CD4-positive, CD25-positive, alpha-beta regulatory T cell (primary cell): ENCODE measurements at places on chromosomes 7 and 10. TPM values are rescaled to one million over a fixed set of nuclear protein-coding genes. Genes with fewer than 3 reads are reported as not detected.

DNA sequence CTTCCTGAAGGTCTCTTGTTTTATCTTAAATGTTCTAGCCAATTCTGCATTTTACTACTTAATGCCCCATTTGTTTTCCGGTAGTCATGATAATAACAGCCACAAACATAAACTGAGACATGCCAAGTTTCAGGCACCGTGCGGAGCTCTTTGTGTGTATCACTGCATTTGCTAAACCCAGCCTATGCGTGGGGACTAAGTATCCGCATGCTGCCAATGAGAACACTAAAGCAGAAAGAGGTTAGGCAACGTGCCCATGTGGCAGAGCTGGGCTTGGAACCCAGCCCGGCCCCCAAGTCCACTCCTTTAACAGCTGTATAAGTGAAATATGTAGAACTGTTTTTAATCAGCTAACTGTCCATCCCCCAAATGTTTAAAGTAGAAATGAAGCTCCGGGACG lies 54.1 kb downstream of the SLIT1 start:
- H3K27ac ChIP-seq, result no peak overlapping the region
- no peak overlapping the region for H3K4me3 ChIP-seq
- no peaks in the 10 kb centered on the region for H3K36me3 ChIP-seq
- no peak for DNase-seq
- no peaks in the 10 kb centered on the region for H3K4me1 ChIP-seq
- H3K27me3 ChIP-seq, result peaks cover 2% of the 10 kb centered on the region

DNA sequence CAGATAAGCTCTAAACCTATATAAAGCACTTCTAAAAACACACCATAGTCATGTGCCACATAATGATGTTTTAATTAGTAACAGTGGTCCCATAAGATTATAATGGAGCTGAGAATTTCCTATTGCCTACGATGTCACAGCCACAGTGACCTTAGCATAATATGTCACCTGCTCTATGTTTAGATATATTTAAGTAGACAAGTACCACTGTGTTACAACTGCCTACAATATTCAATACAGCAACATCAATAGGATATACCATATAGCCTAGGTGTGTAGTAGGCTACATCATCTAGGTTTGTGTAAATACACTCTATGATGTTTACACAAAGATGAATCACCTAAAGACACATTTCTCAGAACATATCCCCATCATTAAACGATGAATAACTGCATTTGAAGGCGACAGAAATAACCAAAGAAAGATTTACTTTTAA lies 24.5 kb downstream of the GPR22 start:
- no peak for DNase-seq
- no peaks in the 10 kb centered on the region for H3K4me1 ChIP-seq
- H3K27ac ChIP-seq, result no peak overlapping the region
- no peak overlapping the region for H3K4me3 ChIP-seq
- peaks cover 4% of the 10 kb centered on the region for H3K36me3 ChIP-seq

Gene CALHM3
- not detected for total RNA-seq

- no peak for DNase-seq
- H3K27me3 ChIP-seq, result no peaks in the 10 kb centered on the region
- no peaks in the 10 kb centered on the region for H3K4me1 ChIP-seq
- H3K36me3 ChIP-seq, result no peaks in the 10 kb centered on the region
- no peak overlapping the region for H3K27ac ChIP-seq
- H3K4me3 ChIP-seq, result no peak overlapping the region
Measured at GRCh38 chr10:27950242-27950564, 48.7 kb downstream of the ODAD2 start.

Gene GBX1
- not detected for total RNA-seq

DNA sequence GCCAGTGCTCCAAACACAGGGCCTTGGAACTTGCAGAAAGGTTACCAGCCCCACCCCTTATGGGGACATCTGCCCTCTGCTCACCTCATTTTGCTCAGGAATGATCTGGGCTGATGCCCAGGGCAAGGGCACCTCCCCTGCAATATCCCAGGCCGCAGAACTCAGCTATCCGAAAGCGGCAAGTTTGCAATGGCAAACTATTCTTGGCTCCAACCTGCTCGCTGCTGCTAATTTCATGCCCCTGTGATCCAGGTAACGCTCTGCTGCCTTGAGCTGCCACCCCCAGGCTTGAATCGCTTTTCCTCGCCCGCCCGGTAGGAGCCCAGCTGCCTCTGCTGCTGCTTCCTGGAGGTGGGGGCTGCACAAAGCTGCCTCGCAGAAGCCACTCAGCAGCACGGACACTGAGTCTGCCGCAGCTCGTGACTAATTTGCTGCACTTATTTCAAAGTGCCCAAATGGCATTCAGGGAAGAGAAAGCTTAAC lies 18.2 kb downstream of the SLC29A3 start:
- no peaks in the 10 kb centered on the region for H3K27me3 ChIP-seq
- DNase-seq, result no peak
- peaks cover 3% of the 10 kb centered on the region for H3K36me3 ChIP-seq
- H3K27ac ChIP-seq, result no peak overlapping the region
- H3K4me1 ChIP-seq, result no peaks in the 10 kb centered on the region

- no peak overlapping the region for H3K4me3 ChIP-seq
- no peaks in the 10 kb centered on the region for H3K27me3 ChIP-seq
- H3K27ac ChIP-seq, result no peak overlapping the region
- DNase-seq, result no peak
Measured at GRCh38 chr7:128783143-128783861, 7.7 kb upstream of the OPN1SW start.

Gene H2BK1
- 3.8 TPM for total RNA-seq

DNA sequence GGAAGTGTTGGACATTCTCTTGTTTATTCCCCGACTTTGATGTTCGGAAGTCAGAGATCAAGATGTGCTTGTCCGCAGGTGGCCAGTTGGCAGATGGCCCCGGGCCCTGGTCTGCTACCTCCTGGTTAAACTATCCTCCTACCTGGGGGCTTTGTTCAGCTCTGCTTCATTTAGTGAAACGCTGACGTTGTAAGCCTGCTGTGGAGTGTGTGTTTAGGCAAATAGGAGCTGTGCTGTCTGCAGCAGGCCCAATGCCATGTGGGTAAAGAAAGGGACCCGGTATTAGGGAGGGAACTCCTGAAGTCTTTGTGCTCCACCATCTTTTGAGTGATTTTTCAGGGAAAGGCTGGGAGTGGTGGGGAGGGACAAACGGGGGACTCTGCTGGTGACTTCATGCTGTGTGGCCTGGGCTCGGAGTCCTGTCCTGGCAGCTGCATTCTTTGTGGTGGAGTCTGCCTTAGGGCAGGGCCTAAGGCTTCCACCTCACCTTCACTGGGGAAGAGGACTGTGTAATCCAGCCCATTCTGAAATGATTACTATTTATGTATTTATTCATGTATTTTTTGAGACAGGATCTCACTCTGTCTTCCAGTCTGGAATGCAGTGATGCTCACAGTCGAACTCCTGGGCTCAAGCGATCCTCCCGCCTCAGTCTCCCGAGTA lies 171.1 kb upstream of the KLF6 start:
- H3K27ac ChIP-seq, result no peak overlapping the region
- no peaks in the 10 kb centered on the region for H3K36me3 ChIP-seq
- no peaks in the 10 kb centered on the region for H3K4me1 ChIP-seq
- DNase-seq, result no peak
- no peak overlapping the region for H3K4me3 ChIP-seq
- H3K27me3 ChIP-seq, result no peaks in the 10 kb centered on the region

- H3K27me3 ChIP-seq, result no peaks in the 10 kb centered on the region
- no peak overlapping the region for H3K4me3 ChIP-seq
- no peak for DNase-seq
Measured at GRCh38 chr7:93293229-93293628, 61.1 kb downstream of the VPS50 start.

DNA sequence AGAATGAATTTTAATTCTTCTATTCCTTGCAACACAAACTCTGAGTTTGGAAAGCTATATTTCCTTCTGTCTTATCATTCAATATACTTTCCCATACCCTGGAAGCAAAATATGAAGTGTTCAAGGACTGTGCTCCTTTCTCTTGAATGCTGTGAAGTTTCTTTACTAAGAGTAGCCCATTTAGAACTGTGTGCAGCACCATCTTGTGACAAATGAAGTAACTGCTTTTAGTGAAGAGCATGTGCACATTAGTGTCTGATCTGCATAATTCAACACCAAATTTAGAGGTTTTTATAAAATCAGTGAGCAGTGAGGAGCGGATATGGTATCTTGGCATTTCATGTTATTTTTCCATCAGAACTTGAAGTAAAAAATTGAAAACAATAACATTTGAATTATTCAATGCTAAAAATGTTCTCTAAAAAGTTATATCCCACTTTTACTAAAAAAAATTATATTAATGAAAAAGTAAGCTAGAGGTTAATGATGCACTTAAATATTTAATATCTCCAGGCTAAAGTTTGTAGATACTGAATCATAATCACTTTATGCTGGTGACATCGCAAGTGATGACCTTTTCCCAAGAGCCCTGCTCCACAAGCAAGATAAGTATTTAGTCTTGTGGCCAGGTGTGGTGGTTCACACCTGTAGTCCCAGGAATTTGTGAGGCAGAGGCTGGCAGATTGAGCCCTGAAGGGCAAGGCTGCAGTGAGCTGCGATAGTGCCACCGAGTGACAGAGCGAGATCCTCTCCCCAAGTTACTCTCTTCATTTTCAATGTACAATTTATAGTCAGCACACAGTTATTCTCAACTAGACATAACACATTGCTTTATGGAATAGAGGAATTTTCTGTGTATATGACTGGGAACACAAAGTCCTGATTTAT lies 108.8 kb upstream of the PCLO start:
- no peaks in the 10 kb centered on the region for H3K27me3 ChIP-seq
- no peak overlapping the region for H3K4me3 ChIP-seq
- DNase-seq, result no peak

- no peak for DNase-seq
- peaks cover 20% of the 10 kb centered on the region for H3K4me1 ChIP-seq
- H3K36me3 ChIP-seq, result peaks cover 3% of the 10 kb centered on the region
Measured at GRCh38 chr10:102392306-102392705, 3.2 kb upstream of the NFKB2 start.

Gene MIOS
- 40.0 TPM for total RNA-seq

- no peaks in the 10 kb centered on the region for H3K27me3 ChIP-seq
- no peaks in the 10 kb centered on the region for H3K4me1 ChIP-seq
- DNase-seq, result no peak
- H3K4me3 ChIP-seq, result no peak overlapping the region
Measured at GRCh38 chr10:77297393-77297739, 340.2 kb downstream of the KCNMA1 start.

DNA sequence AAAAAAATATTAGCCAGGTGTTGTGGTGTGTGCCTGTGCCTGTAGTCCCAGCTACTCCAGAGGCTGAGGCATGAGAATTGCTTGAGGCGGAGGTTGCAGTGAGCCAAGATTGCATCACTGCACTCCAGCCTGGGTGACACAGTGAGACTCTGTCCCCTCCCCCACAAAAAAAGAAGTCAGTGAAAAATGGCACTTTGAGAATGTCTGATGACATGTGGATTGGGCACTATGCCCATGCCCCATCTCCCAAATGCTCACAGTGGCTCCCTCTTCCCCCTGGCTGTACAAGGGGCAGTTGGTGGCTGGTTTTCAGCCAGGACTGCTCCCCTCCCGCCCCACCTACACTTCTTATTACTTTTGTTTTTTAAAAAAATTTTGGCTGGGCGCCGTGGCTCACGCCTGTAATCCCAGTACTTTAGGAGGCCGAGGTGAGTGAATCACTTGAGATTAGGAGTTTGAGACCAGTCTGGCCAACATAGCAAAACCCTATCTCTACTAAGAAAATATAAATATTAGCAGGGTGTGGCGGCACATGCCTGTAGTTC lies 26.1 kb downstream of the IL15RA start:
- H3K4me1 ChIP-seq, result no peaks in the 10 kb centered on the region
- H3K27ac ChIP-seq, result no peak overlapping the region
- H3K4me3 ChIP-seq, result no peak overlapping the region
- H3K27me3 ChIP-seq, result no peaks in the 10 kb centered on the region
- DNase-seq, result no peak

DNA sequence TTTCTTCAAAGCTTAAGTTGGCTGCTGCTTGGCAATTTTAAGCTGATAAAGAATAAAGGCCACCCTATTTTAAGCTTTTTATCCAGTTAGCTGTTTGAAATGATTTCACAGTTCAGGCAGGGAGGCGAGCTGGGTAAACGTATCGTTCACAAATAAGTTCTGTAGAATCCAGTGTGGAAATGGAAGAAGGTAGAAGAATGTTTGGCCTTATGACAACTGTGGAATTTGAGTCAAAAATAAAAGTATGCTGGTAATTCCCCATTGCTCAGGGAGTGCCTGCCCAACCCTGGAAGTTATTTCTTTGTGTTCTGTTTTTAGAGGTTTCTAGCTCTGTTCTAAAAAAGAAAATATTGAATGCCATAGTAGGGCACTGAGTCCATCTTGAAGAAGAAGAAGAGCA lies 113.1 kb downstream of the ARL4A start:
- H3K27me3 ChIP-seq, result no peaks in the 10 kb centered on the region
- no peak overlapping the region for H3K27ac ChIP-seq
- no peak for DNase-seq
- no peaks in the 10 kb centered on the region for H3K36me3 ChIP-seq

DNA sequence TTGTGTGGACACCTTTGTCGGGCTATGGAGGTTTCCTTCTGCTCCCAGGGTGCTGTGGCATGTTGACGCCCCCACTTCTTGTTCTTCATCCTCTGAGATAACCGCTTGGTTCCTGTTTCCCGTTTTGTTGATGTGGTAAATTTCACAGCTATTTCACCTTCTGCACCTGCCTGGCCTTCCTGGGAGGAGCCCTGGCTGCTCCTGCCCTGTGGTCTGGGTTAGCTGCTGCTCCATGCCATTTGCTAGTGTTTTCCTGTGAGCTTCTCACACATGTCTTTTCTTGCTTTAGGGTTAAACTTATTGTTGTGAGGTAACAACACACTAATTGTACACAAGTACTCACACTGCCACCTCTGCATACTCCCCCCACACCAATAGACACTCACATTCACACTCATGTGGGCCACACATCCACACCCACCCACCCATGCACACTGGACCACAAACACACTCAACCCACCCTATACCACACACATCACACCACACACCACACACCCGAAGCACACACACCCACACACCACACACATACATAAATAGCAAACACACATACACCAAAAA lies 46.5 kb upstream of the MSMB start:
- H3K27me3 ChIP-seq, result no peaks in the 10 kb centered on the region
- H3K4me3 ChIP-seq, result peak overlapping the region; percentile 78
- peak overlapping the region; percentile 64 for H3K27ac ChIP-seq

Gene MYL10
- total RNA-seq, result not detected

Gene ZCCHC24
- 1.8 TPM for total RNA-seq

DNA sequence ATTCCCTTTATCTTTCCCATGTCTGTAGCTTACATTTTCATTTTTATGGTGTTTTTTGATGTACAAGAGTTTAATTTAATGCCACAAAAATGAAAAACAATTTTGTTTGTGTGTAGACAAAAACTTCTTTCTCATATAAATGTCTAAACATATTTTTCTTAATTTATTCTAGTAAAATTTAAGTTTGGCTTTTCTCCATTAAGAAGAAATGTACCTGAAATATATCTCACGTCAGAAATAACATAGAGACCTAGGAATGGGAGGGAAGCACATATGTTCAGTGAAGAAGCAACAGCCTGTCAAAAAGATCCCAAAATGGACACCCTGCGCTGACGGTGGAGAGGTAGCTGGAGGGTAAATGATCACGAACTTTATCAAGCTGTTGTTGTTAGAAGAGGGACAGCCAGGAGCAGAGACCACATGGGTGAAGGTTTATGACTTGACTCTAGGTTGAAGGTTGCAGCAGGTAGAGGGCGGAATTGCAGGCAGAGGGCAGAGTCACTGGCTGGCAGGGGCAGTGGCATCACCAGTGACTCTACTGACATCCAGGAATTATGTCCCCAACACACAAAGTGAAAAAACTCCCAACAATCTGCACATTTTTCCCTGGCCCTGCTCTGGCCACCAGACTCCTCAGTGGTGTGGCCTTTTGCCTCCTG lies 225.9 kb upstream of the PRSS58 start:
- H3K4me1 ChIP-seq, result peaks cover 27% of the 10 kb centered on the region
- peak overlapping the region; percentile 71 for H3K27ac ChIP-seq
- H3K4me3 ChIP-seq, result no peak overlapping the region
- no peak for DNase-seq

Gene SYT15
- 0.67 TPM for total RNA-seq
